ENCODE measurements at places on chromosomes 6 and 20.

DNA sequence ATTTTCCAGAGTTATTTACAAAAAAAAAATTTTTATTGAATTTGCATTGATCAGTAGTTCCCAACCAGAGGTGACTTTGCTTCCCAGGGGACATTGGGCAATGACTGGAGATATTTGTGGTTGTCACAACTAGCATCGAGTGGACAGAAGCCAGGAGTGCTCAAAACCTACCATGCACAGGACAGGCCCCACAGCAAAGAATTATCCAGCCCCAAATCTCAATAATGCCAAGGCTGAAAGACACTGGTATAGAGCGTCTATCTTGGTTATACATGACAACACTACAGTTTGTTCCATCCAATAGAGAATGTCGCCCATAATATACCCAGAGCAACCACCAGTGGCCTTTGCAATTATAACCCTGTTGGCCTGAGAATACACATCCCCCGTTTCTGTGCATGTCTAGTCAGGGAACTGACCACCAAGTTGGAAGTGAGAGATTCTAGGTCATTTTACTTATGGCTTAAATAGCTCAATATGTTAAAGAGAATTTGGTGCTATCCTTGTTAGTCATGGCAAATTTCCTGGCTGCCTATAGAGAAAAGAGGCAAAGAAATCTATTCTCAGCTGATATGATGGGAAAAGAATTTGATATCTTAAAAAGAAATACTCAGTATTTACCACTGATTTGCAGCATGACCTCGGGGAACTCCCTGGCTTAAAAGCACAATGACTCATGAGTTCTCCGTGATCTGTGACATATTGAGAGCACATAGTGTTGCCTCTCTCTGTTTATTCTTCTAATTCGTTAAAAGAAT, 76.0 kb upstream of the ADTRP start:
- no peak for DNase-seq

- DNase-seq = no peak
These were observed 251.4 kb downstream of the TAF4 start for GRCh38 chr20:61814244-61814643.

- DNase-seq = no peak
These were observed 71.3 kb downstream of the MKKS start for GRCh38 chr20:10362674-10363073.

- no peak for DNase-seq
These were observed 455.9 kb upstream of the JARID2 start for GRCh38 chr6:14789996-14790395.

GRCh38 chr6:12903246-12903645, 186.7 kb downstream of the PHACTR1 start:
- no peak for DNase-seq

DNA sequence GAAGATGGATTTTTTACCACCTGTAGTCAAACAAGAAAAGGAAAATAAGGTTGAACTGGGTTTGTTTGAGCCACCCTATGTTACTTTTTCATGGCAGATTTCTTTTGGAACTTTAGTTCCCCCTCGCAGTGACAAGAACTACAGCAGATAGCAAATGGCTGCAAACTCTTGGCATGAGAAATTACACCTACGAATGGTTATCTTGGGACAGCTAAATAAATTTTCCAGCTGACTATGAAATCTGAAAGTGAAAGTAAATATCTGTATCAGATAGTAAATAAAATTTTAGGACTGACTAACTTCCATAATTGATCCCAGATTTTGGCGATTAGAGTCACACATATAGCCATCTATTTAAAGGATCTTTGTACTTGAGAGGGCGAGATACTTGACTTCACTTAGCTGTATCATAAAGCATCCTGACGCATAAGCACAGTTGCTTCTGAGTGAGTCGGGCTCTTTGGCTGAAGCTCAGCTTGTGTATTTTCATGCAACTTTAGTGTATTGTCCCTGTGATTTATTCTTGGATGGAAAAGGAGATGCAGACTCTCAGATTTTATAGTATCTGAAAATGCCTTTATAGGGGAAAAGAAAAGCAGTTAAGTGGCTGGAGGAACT, 125.3 kb upstream of the B3GAT2 start:
- no peak for DNase-seq

- DNase-seq = no peak
These were observed 41.3 kb upstream of the PLCB4 start for GRCh38 chr20:9027626-9028025.

DNA sequence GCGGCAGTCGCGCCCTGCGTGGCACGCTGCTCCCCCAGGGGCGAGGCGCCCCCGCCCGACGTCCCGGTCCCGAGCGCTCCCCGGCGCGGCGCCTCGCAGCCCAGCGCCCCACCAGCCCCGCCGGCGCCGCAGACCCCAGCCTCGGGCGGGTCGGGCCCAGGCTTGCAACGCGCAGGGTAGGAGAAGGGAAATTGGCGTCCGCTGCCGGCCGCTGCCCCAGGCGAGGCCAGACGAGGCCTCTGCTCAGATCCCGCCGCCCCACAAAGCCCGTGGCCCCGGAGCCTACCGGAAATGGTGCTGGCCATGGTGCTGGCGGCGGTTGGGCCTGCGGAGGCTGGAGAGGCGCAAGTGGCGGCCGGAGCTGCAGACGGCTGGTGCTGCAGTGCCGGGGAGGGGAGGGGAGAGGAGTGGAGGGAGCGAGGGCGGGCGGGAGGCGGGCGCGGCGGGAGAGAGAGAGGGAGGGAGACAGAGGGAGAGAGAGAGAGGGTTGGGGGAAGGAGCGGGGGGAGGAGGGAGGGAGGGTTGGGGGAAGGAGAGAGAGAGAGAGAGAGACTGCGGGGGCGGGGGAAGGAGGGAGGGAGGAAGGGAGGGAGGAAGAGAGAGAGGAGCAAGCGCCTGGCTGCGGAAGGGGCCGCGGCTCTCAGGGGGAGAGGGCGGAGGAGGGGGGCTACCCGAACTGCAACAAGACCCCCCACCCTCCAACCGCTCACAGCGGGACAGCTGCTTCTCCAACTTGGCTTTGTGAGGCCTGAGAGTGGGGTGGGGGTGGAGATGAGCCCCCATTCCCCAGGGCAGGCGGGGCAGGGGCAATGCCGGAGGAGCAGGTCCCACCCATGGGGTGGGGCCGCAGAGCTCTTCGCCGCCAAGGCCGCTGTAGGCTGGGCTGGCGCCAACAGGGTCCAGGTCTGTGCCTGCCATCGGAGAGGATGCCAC, at the start of gene STMN3:
Gene STMN3 (minus strand): TSS at position 384 of the 933 bp plus-strand sequence. CDS start 79 bp downstream, at position 305.
- peak; percentile 89 for DNase-seq

DNA sequence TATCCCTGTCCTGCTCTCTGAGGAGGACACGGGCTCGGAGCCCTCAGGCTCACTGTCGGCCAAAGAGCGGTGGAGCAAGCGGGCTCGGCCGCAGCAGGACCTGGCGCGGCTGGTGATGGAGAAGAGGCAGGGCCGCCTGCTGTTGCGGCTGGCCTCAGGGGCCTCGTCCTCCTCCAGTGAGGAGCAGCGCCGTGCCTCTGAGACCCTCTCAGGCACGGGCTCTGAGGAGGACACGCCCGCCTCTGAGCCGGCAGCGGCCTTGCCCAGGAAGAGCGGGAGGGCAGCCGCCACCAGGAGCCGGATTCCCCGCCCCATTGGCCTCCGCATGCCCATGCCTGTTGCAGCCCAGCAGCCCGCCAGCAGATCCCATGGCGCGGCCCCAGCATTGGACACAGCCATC, 14.2 kb upstream of the SLC22A7 start:
- no peak for DNase-seq

GRCh38 chr20:49585585-49586245, 17.8 kb upstream of the PTGIS start:
- DNase-seq = no peak

- DNase-seq = no peak
These were observed 27.0 kb upstream of the TFB1M start for GRCh38 chr6:155341130-155341828.

- DNase-seq = no peak
These were observed 8.7 kb downstream of the DNAAF9 start for GRCh38 chr20:3398681-3399252.

- DNase-seq = no peak
These were observed 73.9 kb downstream of the DHX35 start for GRCh38 chr20:39036011-39036410.

DNA sequence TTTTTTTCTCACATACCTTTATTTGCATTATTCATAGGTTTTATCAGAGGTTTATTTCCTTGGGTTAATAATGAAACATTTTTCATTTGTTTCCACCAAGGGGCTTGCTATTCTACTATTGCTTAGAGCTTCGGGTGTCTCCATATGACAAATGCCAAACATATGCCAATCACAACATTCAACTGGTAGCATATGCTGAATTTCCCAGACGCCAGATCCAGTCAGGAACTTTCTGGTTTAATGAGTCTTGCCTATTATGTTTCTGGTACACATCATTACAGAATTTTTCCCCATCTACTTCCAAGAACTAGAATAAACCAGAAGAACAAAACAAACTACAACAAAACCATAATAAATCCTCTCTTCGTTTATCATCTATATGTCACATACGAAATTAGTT, 180.7 kb downstream of the PRKN start:
- no peak for DNase-seq

GRCh38 chr6:136251394-136251793, 1.3 kb upstream of the MTFR2 start:
- no peak for DNase-seq

DNA sequence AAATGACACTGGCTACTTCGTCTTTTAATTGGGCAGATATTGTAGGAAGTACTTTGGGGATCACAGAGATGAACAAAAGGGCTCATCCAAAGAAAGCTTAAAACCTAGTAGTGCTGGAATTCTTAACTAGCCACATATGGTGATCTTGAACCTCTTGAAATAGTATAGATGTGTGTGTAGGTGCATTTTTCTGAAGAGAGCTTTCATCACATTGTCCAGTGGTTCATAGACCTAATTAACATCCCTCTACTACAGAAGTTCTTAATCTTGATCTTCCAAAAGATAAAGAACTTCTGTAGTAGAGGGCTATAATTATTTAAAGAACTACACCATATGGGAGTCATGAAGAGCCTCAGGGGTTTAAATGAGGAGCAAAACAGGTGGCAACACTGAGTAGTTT, 2.3 kb upstream of the PRIM2 start:
- DNase-seq = no peak

GRCh38 chr20:43749734-43750294, 23.0 kb upstream of the GTSF1L start:
- DNase-seq = peak; percentile 95

DNA sequence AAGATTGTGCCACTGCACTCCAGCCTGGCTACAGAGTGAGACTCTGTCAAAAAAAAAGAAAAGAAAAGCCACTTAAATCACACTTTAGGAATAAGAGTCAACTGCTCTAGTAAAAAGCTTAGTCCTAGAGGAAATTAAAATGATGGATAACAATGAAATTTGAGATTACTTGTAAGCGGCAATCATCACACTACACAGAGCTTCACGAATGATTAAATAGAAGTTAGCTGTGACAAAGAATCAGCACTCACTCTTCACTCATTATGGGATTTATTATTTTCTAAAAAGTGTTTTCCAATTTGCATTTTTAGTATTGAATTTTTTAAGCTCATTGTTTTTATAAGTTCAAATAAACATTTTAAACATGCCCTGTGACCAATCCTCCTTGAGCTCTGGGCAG, 718.0 kb downstream of the UTRN start:
- no peak for DNase-seq

DNA sequence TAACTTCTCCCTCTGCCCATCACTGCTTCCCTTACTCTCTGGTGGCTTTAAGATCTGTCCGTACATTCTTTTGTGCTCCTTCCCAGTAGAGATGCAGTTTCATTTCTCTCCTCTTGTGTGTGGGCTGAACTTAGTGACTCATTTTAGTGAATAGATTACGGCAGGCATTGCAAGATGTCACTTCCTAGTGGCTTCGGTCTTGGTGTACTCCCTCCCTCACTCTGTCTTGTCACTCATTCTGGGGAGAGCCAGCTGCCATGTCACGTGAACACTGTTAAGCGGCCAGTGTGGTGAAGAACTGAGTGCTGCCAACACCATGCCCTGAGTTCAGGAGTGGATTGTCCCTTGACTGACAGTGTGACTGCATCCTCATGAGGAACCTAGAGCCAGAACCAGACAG, 115.9 kb downstream of the OTOR start:
- DNase-seq = no peak

DNA sequence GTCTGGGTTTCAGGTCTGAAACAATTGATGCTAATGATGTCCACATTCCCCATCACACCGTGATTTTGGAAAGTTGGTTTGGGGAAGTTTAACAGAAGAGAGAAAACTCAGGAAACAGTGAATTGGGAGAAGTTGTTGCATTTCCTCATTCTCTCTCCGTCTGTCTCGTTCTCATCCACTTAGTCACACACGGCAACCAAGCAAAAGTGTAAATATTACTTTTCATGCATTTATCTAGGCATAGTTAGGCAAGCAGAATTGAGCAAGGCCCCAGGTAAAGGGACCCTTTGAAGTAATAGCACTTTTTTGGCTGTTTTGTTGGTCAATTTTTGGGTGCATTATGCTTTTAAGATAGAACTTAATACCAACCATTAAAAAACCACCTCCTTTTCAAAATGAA, 137.0 kb upstream of the SULF2 start:
- no peak for DNase-seq

DNA sequence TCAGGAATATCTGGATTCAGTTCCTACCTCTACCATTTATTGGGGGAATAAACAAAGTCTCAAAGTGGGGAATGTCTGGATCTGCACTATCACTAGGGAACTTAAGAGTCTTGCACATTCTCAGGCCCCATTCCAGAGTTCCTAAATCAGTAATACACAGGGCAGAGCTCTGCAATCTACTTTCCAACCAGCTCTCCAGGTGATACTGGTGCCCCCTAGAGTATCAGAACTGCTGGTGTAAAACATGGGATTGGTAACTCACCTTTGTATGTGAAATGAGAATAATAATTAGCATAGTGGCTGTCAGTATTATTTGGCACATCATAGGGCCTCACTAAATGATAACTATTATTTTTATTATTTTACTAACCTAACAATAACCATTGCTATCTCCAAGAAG, 278.8 kb upstream of the IMPG1 start:
- DNase-seq = no peak

GRCh38 chr6:43613721-43614395, 15.2 kb downstream of the GTPBP2 start:
- no peak for DNase-seq

DNA sequence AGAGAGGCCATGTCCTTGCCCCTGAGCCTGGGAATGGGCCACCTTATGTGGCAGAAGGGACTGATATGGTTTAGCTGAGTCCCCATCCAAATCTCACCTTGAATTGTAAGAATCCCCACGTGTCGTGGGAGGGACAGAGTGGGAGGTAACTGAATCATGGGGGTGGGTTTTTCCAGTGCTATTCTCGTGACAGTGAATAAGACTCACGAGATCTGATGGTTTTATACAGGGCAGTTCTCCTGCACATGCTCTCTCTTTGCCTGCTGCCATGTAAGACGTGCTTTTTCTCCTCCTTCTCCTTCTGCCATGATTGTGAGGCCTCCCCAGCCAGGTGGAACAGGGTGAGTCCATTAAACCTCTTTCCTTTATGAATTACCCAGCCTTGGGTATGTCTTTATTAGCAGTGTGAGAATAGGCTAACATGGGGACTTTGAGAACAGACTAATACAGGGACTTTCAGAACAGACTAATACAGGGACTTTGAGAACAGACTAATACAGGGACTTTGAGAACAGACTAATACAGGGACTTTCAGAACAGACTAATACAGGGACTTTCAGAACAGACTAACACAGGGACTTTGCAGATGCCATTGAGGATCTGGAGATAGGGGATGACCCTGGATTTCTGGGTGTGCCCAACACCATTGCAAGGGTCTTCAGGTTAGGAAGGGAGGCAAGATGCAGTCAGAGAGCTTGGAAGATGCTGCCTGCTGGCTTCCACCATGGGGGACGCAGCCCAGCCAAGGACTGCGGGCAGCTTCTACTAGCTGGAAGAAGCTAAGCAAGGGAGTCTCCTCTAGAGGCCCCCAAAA, 86.9 kb downstream of the RAMACL start:
- peak; percentile 13 for DNase-seq

GRCh38 chr6:112122756-112123155, 35.4 kb downstream of the FAM229B start:
- no peak for DNase-seq
